ENCODE measurements at places on chromosomes 11 and 22. TPM values are rescaled to one million over a fixed set of nuclear protein-coding genes. Genes with fewer than 3 reads are reported as not detected.

The GRAP2 gene
- 0.45 TPM for total RNA-seq

The CCDC116 gene
- 0.35 TPM for total RNA-seq

The PRR33 gene
- total RNA-seq, result 2.6 TPM

The ST3GAL4 gene
- total RNA-seq, result 51.0 TPM

The DCHS1 gene
- total RNA-seq, result 7.8 TPM

The SLC25A18 gene
- total RNA-seq, result 1.3 TPM

The SCN3B gene
- 2.7 TPM for total RNA-seq

DNA sequence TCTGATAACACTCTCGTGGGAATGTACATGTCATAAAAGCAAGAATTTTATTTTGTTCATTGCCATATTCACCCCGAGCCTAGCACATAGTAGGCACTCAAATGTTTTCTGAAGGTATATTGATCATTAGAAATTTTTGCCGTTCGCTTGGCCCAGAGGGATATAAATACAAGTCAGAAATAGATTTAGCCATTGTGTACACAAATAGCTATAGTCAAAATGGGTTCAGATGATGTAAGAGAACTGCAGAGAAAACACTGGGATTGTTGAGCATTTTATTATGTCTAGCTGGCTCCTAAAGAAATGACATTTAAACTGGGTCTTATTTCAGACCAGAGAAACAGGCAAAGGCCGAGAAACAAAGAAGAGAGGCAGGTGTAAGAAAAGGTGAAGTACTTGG, 49.3 kb downstream of the MCAM start:
- H3K27ac ChIP-seq, result no peak overlapping the region
- DNase-seq, result no peak
- H3K27me3 ChIP-seq, result no peaks in the 10 kb centered on the region
- H3K36me3 ChIP-seq, result no peaks in the 10 kb centered on the region

- H3K27ac ChIP-seq, result no peak overlapping the region
- H3K4me3 ChIP-seq, result no peak overlapping the region
- H3K27me3 ChIP-seq, result no peaks in the 10 kb centered on the region
- no peaks in the 10 kb centered on the region for H3K36me3 ChIP-seq
- H3K4me1 ChIP-seq, result no peaks in the 10 kb centered on the region
- DNase-seq, result no peak
Observed at GRCh38 chr11:85483861-85484260, 143.3 kb downstream of the DLG2 start.

DNA sequence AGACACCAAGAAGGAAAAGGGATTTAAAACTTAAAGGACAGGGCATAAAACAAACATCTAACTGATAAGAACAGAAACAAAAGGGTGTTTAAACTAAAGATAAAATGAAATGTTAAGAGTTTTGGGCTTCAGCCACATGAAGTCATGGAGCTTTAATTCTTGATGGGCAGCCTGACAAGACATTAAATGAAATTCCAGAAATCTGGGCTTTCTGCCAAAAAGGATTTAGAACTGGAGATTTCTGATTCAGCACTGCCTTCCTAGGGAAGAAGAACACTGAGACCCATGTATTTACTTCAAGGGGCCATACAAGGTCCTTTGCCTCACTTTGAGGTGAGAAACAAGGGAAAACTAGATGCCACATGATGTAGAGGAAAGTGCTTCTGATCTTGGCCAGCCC, 355.9 kb upstream of the RAG2 start:
- H3K4me1 ChIP-seq, result peaks cover 19% of the 10 kb centered on the region
- H3K27ac ChIP-seq, result no peak overlapping the region
- H3K36me3 ChIP-seq, result no peaks in the 10 kb centered on the region
- DNase-seq, result no peak
- H3K27me3 ChIP-seq, result no peaks in the 10 kb centered on the region

- H3K4me1 ChIP-seq, result no peaks in the 10 kb centered on the region
- no peak overlapping the region for H3K27ac ChIP-seq
- DNase-seq, result no peak
- peaks cover 4% of the 10 kb centered on the region for H3K27me3 ChIP-seq
- H3K36me3 ChIP-seq, result no peaks in the 10 kb centered on the region
Observed at GRCh38 chr11:93059117-93059957, 89.9 kb downstream of the MTNR1B start.

- H3K36me3 ChIP-seq, result no peaks in the 10 kb centered on the region
- no peaks in the 10 kb centered on the region for H3K4me1 ChIP-seq
- no peak overlapping the region for H3K27ac ChIP-seq
- no peaks in the 10 kb centered on the region for H3K27me3 ChIP-seq
- H3K4me3 ChIP-seq, result no peak overlapping the region
Observed at GRCh38 chr22:23168391-23169042, 11.8 kb upstream of the BCR start.

DNA sequence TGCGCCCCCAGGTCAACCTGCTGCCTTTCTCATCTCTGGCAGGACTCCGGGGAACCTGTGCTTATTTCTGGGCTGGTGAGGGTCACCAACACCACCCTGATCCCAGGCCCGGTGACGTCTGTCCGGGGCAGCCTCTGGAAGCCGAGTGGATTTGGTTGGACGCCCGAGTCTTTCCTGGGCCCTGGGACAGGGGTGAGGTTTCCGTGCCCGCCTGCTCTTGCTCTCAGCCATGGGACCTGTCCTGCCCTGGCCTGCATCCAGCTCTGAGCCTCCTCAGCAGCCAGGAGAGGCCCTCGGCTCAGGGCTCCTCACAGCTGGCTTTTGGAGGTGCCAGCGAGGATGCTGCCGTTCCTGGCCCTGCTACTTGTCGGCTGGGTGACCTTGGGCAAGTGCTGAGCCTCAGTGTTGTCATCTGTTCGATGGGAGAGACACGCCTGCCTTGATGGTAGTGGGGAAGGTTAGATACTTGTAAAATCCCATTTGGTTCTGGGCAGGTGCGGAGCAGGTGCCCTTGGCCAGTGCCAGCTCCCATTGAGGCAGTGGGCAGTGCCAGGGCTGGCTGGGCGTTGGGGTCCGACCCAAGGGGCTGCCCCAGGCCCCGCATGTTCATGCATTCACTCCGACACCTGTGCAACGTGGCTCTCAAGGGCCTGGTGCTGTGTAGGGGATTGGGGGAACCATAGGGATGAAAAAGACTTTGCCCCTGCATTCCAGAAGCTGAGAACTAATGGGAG, 58.9 kb upstream of the THY1 start:
- no peaks in the 10 kb centered on the region for H3K27me3 ChIP-seq
- no peaks in the 10 kb centered on the region for H3K4me1 ChIP-seq
- no peaks in the 10 kb centered on the region for H3K36me3 ChIP-seq
- peak; percentile 33 for DNase-seq
- no peak overlapping the region for H3K27ac ChIP-seq

DNA sequence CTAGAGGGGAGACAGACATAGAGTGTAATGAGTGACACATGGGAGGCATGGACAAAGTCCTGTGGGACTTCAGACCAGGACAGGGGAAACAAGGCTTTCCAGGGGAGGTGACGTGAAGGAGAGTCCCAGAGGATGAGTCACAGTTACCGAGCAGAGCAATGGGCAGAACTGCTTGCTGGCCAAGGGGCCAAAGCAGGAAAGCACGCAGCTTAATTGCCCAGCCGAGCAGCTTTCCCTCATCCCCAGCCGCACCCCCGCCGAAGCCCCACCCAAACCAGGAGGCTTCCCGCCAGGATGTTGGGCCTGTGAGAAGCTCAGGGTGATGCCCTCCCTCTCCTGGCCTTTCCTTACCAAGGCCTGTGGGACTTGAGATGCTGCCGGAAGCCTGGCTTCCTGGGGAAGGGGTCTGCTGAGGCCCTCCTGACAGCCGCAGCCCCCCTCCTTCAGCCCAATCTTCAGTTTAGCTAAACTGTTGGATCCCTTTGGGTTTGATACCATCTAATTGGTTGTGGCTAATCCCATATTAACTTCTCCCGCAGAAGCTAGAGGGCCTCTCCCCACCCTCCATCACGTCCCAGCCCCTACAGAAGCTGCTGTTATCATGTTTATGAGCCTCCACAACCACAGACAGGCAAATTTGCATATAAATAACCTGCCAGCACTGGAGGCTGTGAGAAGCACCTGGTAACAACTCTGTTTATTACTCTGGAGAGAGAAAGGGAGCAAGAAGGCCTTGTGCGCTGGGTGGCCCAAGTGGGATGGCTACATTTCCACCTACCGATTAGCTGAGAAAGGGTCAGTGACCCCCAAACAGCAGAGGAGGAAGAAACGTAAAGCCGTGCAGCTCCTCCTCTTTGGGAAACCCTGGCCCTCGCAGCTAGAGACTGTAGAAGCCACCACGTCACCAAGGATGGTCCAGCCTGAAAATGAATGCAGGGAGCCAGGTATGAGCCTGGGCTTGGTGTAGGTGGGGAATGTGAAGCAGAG, 80.0 kb downstream of the TRIM29 start:
- H3K4me3 ChIP-seq, result no peak overlapping the region
- DNase-seq, result no peak
- H3K36me3 ChIP-seq, result no peaks in the 10 kb centered on the region
- no peak overlapping the region for H3K27ac ChIP-seq
- H3K27me3 ChIP-seq, result peaks cover 30% of the 10 kb centered on the region

DNA sequence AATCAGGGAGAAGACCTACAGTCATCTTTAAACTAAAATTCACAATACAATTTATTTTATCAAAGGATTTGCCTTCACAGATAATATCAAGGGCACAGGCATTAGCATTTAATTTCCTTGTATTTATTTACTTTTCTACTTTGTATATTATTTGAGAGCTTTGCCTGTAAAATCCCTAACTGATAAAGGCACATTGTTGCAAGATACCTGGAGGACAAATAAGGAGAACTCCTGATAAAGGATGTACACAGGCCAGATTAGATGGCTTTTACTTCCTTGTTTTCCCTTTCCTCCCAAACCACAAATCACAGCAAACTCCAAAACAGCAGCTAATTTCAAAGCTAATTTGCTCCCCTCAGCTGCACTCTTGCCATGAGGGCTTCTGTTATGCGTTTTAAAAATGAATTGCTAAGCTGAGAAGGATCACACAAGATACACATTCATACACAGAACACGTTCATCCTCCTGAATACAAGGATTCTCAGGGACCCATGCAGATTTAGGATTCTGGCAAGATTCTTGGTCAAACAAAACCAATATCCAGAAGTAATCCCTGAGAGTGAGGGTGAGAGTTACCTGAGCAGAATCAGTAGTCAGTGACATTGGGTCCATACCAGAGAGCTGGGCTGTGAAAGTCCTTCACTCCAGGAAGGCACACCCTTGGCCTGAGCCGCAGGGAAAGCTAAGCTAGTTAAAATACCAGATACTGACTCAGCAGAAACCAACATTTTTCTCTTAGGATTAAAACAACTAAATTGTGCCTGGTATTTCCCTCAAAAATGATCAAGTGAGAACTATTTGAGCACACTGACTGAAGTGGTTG, 100.3 kb upstream of the CLPB start:
- H3K4me1 ChIP-seq, result no peaks in the 10 kb centered on the region
- H3K27me3 ChIP-seq, result peaks cover 28% of the 10 kb centered on the region
- no peak overlapping the region for H3K4me3 ChIP-seq
- H3K27ac ChIP-seq, result no peak overlapping the region
- no peaks in the 10 kb centered on the region for H3K36me3 ChIP-seq

GRCh38 chr11:115739146-115739545, 234.9 kb upstream of the CADM1 start:
- no peak overlapping the region for H3K27ac ChIP-seq
- H3K36me3 ChIP-seq, result no peaks in the 10 kb centered on the region
- no peaks in the 10 kb centered on the region for H3K4me1 ChIP-seq
- DNase-seq, result no peak
- no peak overlapping the region for H3K4me3 ChIP-seq

DNA sequence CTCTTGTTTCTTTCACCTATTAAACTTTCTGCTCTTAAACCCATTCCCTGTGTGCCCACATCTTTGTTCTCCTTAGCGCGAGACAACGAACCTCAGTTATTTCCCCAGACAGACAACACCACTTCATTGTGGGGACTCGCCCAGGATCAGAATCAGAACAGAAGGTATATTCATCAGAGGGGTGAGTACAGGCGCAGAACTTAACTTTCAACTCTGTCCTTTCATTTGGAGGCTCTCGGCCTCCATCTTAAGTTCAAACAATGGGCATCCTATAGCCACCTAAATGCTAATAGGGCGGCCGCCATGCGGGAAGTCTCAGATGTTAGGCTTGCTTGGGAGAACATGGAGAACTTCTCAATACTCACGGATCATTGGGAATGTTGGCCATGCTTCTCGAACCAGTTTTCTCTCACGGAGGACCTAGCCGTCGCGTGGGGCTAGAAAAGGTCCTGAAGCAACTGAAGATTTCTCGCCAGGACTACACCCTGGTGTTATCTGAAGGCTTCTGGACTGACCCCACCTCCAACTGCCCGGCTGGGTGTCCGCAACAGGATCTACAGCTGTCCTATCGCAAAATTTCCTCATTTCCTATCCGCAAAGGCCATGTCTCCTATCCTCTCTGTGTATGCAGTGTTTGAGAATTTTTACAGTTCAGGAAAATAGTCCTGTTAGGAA, 13.4 kb upstream of the HYLS1 start:
- no peaks in the 10 kb centered on the region for H3K36me3 ChIP-seq
- no peak for DNase-seq
- H3K4me1 ChIP-seq, result no peaks in the 10 kb centered on the region
- no peak overlapping the region for H3K27ac ChIP-seq
- peak overlapping the region; percentile 27 for H3K4me3 ChIP-seq

- H3K36me3 ChIP-seq, result no peaks in the 10 kb centered on the region
- H3K4me1 ChIP-seq, result peaks cover 39% of the 10 kb centered on the region
- no peak overlapping the region for H3K4me3 ChIP-seq
- DNase-seq, result peak; percentile 61
Observed at GRCh38 chr11:16356761-16357393, 531 bp upstream of the SOX6 start.

DNA sequence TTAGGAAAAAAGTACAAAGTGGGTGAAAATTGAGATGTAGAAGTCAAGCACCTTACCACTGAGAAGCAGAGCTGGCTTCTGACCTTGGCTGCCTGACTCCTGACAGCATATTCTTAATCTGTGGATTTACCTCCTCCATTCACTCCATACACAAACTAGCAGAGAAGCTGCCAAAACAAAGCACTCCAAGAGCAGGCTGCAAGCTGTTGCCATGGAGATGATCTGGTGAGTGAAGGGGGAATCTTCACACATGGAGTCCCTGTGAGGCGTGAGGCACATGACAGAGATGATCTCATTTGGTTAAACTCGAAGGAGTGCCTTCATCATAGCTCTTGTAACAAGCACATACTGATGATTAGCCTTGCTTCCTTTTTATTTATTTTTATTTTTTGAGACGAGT, 16.1 kb downstream of the COMMD9 start:
- no peak overlapping the region for H3K4me3 ChIP-seq
- no peak overlapping the region for H3K27ac ChIP-seq
- H3K27me3 ChIP-seq, result no peaks in the 10 kb centered on the region
- no peaks in the 10 kb centered on the region for H3K4me1 ChIP-seq
- no peak for DNase-seq

DNA sequence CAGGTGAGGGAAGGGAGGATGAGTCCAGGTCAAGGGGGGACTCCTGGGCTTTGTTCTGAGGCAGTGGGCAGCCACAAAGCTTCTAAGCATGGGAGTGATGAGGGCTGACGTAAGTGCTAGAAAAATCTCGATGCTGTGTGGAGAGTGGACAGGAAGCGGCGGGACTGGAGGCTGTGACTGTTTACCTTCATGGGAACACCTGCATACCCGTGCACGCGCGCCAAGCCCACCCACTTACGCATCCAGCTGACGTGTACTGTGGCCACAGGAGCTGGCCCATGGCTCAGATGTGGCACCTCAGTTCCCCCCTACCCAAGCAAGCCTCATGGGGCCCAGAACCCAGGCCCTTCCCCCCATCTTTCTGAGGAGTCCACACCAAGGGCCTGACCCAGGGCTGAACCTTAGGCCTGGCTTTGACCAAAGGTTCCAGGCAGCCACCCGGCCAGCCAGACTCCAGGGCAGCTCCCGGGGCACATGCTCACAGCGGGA, 14.0 kb downstream of the MYRF start:
- H3K36me3 ChIP-seq, result no peaks in the 10 kb centered on the region
- H3K4me3 ChIP-seq, result no peak overlapping the region
- H3K4me1 ChIP-seq, result no peaks in the 10 kb centered on the region
- H3K27me3 ChIP-seq, result peaks cover 16% of the 10 kb centered on the region
- no peak overlapping the region for H3K27ac ChIP-seq

Data from heart right ventricle (tissue), 16 donors.